ENCODE measurements at places on chromosomes 12 and 14.

DNA sequence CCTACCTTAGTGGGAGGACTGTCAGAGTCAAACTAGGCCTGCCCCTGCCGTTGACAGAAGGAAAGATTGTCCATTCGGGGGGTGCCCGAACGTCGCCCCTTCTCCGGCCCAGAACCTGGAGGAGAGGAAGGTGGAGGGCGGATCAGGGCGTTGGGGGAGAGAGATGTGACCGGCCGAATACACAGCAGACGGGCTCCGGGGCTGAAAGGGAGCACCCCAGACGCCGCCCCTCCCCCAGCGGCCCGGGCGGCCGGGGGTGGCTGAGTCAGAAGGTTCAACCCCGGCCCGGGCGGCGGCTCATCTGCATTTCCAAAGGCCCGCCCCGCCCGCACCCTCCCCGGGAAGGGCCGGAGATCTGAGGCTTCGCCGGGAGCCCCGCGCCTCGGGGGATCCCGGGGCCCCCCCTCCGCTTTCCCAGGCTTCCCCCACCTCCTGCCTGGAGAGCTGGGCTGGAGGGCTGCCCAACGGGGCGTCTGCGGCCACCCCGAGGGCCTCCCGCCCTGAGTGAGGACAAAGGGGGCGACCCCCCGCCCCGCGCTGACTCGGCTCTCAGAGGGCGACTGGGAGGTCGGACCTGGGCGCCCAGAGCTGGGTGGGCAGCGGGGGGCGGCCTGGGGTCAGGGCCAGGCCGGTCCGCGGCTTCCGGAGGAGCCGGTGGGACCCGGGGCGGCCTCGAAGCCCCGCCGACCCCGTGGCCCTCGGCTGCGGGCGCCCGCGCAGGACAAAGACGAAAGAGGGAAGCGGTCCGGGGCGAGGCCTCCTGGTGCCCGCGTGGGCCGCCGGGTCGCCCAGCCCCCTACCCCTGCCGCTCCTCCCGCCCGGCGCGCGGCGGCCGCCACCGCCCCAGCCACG lies 3.7 kb upstream of the SETD1B start:
- no peak for DNase-seq

DNA sequence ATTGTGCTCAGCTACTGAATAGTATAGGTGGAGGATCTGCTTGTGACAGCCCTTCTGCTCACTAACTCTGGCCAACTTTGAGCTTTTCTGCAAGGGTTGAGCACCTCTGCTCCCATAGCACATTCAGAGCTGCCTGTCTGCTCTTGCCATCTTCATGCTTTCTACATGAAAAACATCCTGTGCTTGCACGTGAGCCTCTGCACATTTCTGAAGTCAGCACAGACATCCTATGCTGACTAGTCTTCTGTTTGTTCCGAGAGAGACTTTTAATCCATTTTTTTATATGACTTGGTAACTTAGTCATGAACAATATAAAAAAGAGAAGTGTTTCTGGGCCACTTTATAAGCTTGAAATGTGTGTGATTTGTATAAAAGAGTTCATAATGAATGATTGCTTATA lies 969.3 kb downstream of the TMTC2 start:
- DNase-seq = no peak

- no peak for DNase-seq
These were observed 52.3 kb downstream of the E2F7 start for GRCh38 chr12:77013091-77013490.

DNA sequence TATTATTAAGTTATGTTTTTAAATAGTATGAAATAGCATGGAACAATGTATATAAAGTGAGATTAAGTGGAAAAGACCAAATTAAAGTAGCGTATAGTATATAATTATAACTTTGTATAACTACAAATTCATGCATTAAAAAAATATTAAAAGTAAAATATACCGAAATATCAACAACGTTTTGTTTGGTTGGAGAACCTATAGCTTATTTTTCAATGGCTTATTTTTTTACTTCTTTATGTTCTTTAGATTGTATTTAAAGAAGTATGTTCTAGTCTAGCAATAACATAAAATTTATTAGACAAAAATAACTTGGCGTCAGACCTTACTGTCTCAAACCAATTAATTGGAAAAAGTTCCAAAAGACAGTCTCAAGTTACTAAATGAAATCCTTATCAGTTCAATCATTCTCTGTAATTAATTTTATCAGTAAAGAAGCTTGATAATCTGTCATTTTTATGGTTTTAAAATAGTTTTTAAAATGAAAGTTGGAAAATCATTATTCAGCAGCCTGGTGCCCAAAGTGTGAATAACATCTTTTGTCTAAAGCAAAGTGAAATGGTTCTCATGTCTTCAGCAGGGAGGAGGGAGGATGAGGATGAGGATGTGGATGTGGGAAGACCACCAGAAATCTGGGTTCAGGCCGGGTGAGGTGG lies 46.7 kb downstream of the IRAK3 start:
- DNase-seq = no peak
